ENCODE measurements at places on chromosomes 13 and 19.

DNA sequence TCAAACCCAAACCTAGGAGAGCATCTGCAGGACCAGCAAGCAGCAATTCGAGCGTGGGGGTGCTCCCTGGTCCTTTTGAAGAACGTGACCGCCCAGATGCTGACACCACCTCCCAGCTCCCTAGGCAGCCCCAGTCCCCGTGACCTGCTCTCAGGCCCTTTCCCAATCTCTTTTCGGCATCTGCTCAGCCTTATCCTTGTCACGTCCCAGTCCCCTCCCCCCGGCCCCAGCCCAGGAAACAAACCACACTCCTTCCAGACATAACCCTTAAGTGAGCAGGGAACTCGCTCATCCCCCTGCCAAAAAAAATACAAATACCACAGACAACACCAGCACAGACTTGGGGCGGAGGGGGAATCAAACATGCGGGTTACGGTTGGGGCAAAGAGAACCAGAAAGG lies 3.3 kb downstream of the MLLT1 start:
- no peak for DNase-seq

- DNase-seq = no peak
Measured at GRCh38 chr13:82593239-82593638, 1289.0 kb downstream of the SLITRK1 start.

DNA sequence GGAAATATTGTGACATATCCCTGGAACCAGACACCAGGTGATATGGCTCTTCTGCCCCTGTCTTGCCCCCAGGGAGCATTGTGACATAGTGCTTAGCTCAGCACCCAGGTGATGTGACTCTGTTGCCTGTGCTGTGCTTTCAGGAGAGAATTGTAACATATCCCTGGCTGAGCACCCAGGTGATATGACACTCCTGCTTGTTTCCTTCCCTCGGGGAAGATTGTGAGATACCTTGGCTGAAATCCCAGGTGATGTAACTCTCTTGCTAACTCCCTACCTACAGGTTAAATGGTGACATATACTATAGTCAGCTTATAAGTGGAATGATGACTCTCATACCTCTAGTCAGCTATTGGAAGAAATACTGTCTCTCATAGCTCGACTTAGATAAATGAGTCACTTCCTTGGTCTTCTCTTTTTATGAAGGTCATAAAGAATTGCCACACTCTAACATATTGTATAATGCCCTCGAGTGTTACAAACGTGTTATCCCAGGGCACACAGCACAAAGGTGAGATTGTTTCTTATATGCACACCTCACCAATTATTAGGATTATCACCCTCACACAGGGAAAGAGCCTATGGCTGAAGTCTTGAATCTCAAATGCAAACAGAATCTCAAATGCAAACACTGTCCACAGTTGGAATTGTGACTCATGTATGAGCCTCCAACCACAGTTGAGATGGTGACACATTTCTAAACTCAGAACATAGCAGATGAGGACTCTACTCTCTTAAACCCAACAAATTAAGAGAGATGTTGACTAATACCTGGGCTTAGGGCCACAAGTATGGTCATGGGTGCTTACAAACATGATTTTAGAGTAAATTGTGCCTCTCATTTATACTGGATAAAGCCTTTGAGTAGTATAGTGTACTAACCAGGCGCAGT lies 32.7 kb upstream of the ZNF254 start:
- DNase-seq = no peak

- DNase-seq = no peak
Measured at GRCh38 chr13:49690133-49690994, 922 bp downstream of the EBPL start.
